ENCODE measurements at places on chromosomes 5 and 9.

GRCh38 chr5:138705007-138705406 lies 48.2 kb upstream of the CTNNA1 start:
- no peak for DNase-seq

GRCh38 chr5:16492398-16493140 lies 27.0 kb upstream of the ZNF622 start:
- DNase-seq = no peak

DNA sequence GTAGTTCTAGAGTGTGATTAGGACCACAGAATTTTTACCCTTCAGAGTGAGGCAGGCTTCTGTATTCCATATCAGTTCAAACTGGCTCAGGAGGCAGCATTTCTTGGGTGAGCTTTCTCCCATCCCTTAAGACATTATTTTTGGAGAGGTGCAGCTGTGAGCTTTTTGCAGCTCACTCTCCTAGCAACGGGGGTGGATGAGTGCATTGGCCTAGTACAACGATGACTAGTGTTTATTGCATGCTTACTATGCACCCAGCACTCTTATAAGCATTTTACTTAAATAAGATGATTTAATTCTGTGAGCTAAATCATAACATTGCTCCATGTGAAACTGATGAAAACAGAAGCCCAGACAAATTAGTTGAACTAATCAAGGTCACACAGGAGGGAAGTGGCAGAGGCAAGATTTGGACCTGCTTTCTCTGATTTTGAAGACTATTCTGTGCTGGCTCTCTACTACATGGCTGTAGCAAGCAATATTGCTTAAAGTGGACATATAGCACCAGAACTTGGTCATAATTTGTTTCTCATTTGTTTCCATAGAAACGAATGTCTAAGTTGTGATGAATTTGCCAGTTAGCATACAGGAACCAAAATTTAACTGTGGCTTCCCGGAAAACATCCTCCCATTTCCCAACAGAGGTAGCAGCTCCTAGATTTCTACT lies 372.1 kb upstream of the RIOK2 start:
- no peak for DNase-seq

DNA sequence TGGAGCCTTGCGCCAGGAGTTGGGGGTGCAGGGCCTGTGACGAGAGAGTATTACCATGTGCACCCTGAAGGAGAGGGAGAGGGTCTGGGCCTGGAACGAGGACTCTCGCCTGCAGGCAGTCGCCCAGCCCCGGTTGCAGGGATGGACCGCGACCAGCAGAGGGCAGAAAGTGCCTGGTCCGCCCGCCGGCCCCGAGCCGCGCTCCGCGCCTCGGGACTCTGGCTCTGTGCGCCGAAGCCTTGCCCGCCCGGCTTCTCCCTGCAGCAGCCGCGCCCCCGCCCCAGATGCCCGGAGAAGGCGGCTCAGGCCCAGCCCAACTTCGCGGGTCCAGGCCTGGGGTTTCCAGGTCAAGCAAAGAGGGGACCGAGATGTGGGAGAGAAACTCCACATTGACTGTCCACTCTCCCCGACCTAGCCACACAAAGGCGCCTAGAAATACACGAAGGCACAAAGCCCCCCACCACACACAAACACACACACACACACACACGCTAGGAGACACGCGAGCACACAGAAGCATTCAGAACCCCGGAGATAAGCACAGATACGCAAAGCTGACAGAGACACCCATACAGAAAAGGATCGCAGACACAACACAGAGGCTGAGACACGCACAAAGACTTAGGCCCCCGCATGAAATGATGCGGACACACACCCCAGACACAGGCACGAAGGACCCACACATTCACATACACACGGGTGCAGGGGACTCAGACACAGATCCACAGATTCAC lies 2.0 kb upstream of the LMX1B start:
- peak; percentile 67 for DNase-seq

GRCh38 chr5:130476325-130476724 lies 572.1 kb downstream of the CHSY3 start:
- no peak for DNase-seq

- peak; percentile 23 for DNase-seq
Observed at GRCh38 chr5:61673007-61673735, 341.1 kb downstream of the ZSWIM6 start.

DNA sequence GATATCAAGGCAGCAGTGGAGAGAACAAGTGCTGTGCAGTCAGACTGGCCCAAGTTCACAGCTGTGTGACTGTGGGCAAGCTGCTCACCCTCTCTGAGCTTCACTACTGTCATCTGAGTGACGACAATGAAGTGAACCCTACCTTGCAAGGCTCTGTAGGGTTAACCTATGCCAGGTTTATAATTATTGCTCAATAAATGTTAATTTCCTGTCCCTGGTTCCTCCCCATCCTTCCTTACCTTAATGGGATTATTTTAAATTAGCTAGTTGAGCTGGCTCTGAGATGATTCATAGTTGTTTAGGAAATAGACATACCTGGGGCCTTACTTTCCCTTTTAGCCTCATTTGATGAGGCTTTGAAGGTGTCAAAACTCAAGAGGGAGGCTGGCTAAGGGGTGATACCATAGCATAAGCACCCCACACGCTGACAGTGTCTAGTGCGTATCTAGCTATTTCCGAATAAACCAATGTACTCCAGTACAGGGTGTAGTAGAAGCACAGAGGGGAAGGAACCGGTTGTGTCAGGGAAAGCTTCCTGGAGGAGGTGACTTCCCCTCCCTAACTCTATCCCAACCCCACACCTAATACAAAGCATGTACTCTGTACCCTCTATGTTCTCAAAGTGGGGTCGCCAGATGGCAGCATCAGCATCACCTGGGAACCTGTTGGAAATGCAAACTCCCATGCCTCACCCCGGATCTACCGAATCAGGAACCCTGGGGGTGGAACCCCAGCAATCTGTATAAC lies 63.3 kb upstream of the SLC25A51 start:
- DNase-seq = no peak

- no peak for DNase-seq
Observed at GRCh38 chr5:565782-566440, 41.7 kb upstream of the SLC9A3 start.

- DNase-seq = no peak
Observed at GRCh38 chr5:134462047-134462575, 50.4 kb upstream of the CDKN2AIPNL start.

DNA sequence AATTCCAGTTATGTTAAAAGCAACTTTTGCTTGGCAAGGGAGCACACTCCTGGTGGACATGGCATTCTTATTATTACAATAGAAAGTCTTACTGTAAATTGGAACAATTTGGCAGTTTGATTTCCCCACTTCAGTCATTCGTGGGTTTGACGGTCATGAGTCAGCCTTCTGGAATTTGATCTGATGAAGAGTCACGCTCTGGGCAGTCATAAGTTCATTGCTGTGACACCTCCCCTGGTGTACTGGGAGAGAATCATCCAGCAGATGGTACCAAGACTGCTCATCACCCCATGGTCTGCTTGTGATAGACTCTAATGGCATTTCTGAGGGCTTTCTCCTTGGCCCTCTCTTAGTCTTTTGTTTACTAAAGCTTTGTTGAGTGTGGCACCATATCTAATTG lies 53.8 kb downstream of the GLRA1 start:
- DNase-seq = no peak

DNA sequence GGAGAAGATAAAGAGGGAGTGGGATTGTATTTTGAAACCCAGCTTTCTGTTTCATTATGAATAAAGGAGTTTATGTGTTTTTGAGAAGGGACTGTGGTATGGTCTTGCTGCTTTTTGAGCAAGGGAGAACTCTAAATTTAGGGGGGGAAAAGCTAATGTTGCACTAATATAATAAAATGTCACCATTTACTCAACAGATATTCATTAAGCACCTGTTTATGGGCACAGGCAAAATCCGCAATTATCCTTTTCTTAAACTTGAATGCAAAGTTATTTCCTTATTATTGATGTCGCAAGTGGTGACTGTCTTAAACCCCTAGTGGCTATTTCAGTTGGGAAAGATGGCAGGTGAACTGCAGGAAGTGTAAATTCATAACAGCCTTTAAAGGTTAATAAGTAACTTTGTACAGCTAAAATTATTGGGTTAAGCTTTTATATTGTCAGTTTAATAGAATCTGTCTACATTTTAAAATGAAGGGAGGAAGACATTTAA lies 1.5 kb downstream of the CDC42SE2 start:
- DNase-seq = peak; percentile 36

- no peak for DNase-seq
Observed at GRCh38 chr9:70571258-70571657, 156.8 kb upstream of the KLF9 start.

DNA sequence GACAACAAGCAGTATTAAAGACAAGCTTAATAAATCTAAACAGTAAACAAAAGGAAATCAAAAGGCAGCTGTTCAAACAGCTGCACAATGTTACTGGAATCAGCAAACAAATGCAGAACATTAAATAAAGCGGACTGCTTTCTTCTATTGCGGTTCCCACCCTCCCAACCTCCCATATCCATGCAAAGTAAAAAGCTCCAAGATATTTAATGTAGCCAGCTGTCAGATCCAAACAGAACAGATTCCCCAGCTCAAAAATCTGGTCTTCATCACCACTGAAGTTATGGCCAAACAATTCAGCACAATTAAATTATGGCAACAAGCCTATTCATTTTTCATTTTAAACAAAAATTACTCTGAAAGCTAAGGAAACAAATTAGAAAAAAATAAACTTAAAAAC lies 75.9 kb downstream of the SLC38A9 start:
- DNase-seq = no peak

GRCh38 chr5:14580398-14581034 lies 1.1 kb upstream of the OTULINL start:
- DNase-seq = no peak

DNA sequence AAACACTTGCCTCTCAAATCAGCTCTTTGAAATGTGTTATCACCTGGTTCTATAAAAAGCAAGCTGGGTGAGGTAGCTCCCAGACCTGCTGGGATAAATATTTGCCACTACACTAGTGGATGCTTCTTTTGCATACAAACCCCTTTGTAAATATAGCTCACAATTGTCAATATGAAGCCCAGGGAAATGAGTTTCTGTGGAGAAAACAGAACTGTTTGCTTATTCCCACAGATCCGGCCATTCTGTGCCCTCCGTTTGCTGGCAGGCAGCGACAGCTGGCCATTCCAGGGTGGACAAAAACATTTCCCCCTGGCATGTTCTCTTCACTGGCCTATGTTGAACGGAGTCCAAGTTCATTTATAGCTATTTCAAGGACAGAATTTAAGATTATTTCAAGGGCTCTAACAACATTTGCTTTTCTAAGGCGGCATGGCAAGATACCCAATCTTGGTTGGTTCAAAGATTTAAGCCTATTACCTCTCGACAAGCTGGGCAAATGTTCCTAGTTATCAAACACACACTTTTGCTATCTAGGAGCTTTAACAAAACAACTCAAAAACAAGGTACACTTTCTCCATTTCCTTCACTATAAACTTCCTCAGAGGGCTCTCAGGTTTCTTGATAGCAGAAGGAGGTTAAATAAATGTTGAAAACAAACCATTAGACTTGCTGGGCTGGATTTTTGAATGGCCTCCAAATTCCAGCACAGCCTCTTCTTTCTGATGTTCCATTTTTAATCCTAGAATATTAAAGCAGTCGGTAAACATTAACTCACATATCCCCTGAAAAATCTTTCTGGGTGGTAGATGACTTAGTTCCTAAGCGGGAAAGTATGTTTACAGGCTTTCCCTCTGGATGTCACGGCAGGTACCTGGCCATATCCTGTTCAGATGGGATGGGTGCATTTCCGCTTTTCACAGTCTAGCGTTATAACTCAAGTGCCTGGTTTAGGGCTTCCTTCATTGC lies 332.3 kb downstream of the PLK2 start:
- no peak for DNase-seq

- no peak for DNase-seq
Observed at GRCh38 chr9:93466416-93467061, 13.2 kb upstream of the FAM120AOS start.

- DNase-seq = no peak
Observed at GRCh38 chr9:37990404-37991015, 78.5 kb downstream of the SHB start.

GRCh38 chr5:113692891-113693457 lies 179.5 kb downstream of the YTHDC2 start:
- no peak for DNase-seq

GRCh38 chr5:108669462-108669861 lies 78.2 kb upstream of the FER start:
- no peak for DNase-seq

DNA sequence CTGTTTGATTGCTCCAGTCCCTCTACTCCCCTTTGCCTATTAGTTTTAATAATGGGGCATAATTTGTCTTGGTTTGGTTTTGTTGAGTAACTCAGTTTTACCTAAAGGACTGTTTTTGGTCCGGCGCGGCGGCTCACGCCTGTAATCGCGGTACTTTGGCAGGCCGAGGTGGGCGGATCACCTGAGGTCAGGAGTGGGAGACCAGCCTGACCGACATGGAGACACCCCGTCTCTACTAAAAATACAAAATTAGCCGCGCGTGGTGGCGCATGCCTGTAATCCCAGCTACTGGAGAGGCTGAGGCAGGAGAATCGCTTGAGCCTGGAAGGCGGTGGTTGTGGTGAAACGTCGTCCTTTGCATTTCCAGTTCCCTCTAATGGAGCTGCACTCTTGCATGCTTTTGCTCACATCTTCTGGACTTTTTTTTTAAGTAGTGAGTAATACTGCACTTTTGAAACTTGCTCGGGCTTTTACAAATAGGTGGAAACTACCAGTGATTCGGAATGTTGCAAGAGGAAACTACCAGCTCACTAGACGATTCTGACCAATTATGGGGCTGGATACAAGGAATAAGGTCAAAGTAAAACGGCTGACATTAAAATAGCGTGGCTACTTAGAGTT lies 721 bp upstream of the MAML1 start:
- no peak for DNase-seq

DNA sequence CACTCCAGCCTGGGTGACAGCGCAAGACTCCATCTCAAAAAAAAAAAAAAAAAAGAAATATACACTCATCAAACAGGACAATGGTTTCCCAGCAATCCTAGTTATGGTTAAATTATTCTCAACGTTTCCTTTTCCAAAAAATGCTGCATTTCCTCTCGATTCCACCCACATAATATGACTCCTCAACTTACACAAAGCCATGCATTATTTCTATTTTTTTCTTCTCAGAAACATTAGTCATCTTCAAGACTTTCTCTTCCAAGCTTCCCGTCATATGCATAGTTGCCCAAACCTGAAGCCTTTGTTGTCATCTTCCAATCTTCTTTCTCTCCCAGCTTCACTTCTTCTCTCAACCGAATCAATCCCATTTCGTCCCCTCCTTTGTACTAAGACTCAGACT lies 61.4 kb upstream of the RANBP6 start:
- no peak for DNase-seq

DNA sequence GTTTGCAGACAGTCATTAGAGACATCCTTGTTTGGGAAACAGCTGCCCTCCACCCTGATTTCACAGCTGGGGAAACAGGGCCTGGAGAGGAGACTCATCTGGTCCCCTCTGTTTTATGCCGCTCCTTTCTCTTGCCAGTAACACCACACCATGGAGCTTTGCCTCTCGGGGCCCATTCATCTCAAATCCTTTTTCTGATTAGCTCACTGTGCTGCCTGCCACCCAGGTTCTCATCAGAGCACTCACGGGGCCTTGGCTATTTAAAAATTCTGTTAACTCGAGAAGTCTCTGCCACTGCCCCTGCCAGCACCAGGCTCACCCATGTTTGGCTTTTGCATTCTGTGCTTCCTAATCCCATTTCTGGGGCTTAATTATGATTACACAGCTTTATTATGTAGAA lies 36.8 kb upstream of the C5orf58 start:
- no peak for DNase-seq

- DNase-seq = no peak
Observed at GRCh38 chr9:116944714-116945534, 257.8 kb downstream of the TRIM32 start.

Measured in naive B cell (primary cell).